Smooth muscle cell of trachea (primary cell): ENCODE measurements at places on chromosomes 12 and 14. TPM values are rescaled to one million over a fixed set of nuclear protein-coding genes. Genes with fewer than 3 reads are reported as not detected.

The RTN1 gene
- 0.17 TPM in 1 of 2 replicates, not detected in the other for total RNA-seq

The PAPOLA gene
- 94.4 and 113 TPM in 2 replicates for total RNA-seq

The ATP23 gene
- total RNA-seq = 6.9 and 19.2 TPM in 2 replicates

The HCAR3 gene
- not detected in 2 replicates for total RNA-seq

The MAP1LC3B2 gene
- 0.87 and 0.99 TPM in 2 replicates for total RNA-seq

The TAMALIN gene
- 15.9 and 19.8 TPM in 2 replicates for total RNA-seq

The SLC6A15 gene
- 21.2 and 30.0 TPM in 2 replicates for total RNA-seq

The SOX5 gene
- total RNA-seq = 7.9 and 13.4 TPM in 2 replicates

The GALC gene
- total RNA-seq = 19.1 and 19.8 TPM in 2 replicates
